Retinal pigment epithelial cell (primary cell): ENCODE measurements at places on chromosomes 16 and 17.

GRCh38 chr16:35404273-35404672 is 1944.9 kb downstream of the TP53TG3F start:
- DNase-seq = no peak

GRCh38 chr16:10181196-10182162 is 749 bp downstream of the GRIN2A start:
- DNase-seq = no peak

DNA sequence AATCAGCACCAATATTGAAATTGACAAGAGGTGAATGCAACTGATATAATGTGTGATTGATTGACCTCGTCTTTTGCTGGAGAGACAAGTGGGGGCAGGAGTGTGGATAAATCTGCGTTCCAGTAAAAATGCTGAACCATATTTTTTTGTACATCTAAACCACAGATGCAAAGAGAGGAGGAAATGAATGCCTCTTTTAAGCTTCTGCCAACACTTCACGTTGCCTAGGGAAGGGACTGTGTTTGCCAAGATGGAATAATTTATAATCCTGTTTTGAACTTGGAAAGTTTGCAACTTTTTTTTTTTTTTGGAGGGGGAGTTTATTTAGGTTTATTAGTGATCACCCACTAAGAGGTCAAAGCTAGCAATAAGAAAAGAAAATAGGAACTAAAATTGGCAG is 288.2 kb upstream of the EEF2KMT start:
- DNase-seq = no peak

DNA sequence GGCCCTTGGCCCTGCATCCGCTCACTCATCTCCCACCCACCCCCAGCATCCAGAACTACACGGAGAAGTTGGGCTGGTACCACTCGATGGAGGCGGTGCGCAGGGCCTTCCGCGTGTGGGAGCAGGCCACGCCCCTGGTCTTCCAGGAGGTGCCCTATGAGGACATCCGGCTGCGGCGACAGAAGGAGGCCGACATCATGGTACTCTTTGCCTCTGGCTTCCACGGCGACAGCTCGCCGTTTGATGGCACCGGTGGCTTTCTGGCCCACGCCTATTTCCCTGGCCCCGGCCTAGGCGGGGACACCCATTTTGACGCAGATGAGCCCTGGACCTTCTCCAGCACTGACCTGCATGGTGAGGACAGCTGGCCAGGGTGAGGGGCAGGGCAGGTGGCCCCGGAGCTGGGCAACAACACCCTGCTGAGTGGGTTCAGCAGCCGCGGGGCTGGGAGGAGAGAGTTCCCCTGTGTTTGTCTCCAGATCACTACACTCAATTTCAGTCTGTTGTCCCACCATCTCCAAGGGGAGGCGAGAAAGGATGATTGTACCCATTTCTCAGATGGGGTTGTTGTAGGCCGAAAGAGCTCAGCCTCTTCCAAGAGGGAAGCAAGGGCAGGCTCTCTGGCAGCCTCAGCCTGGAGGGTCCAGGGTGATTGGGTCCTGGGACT is 14.4 kb downstream of the MMP15 start:
- no peak for DNase-seq

DNA sequence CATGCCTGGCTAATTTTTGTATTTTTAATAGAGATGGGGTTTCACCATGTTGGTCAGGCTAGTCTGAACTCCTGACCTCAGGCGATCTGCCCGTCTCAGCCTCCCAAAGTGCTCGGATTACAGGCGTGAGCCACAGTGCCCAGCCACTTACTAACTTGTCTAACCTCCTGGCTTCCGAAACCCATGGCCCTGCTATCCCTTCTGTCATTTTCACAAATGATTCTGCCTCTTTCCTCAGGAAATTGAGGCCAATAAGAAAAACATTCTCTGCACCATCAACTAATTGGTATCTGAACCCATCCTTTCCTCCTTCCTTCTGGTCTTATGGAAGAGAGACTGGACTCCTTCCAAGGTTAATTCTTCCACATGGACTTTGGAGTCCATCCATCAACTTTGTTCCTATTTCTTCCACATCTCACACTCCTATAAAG is 27.9 kb upstream of the TNRC6A start:
- DNase-seq = no peak

- DNase-seq = no peak
Observed at GRCh38 chr17:79088997-79089328, 14.3 kb downstream of the ENGASE start.

DNA sequence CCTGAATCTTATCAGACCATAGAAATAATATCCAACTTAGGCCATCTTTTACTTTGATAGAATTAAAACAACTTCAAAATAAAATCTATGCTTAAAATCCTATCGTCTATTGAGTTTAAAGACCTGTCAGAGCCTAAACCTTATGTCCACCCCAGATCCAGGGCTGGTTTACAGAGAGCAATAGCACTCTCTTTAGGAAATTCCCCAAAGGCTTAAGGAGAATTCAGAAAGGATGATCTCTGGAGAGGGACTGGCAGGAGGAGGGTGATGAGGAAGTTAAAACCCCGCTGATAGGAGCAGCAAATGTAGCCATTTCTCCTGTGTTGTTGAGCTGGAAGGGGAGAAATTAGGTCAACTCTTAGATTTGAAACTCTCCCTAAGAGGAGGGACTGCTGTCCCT is 175.3 kb downstream of the HS3ST4 start:
- DNase-seq = no peak

- no peak for DNase-seq
Observed at GRCh38 chr16:24364596-24364995, 108.5 kb downstream of the CACNG3 start.

DNA sequence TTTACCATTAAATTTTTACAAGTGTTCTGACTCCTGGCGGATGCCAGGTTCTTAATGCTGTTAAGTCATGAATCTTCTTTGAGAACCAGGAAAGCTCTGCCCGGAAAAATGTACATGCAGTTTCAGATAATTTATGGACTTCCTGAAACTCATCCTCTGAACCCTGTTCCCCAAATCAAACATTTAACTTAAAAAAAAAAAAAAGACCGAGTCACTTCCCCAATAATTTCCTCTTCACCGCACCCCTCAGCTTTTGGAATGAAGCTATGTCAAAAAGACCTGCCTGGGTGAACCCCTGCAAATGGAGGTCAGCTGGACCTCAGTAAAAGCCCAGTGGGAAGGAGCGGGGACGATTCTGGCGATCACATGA is 15.0 kb downstream of the ZNF232 start:
- DNase-seq = no peak
